ENCODE measurements at places on chromosomes 6 and 20.

GRCh38 chr6:9503111-9503761, 911.6 kb downstream of the TFAP2A start:
- no peak for DNase-seq

- DNase-seq, result no peak
Measured at GRCh38 chr20:55166063-55166462, 690.7 kb downstream of the DOK5 start.

DNA sequence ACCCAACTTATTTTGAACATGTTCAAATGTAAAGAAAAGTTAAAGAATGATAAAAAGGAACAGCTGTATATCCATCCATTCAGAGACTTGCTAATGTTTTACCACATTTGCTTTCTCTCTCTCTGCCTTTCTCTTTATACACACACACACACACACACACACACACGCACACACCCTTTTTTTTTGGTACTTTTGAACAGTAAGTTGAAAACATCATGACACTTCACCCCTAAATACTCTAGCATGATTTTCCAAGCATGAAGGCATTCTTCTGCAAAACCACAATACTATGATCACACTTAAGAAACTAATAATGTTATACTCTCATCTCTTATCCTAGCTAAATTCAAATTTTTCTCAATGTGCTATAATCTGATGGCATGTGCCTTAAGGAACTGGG, 192.3 kb downstream of the UTRN start:
- DNase-seq, result no peak

DNA sequence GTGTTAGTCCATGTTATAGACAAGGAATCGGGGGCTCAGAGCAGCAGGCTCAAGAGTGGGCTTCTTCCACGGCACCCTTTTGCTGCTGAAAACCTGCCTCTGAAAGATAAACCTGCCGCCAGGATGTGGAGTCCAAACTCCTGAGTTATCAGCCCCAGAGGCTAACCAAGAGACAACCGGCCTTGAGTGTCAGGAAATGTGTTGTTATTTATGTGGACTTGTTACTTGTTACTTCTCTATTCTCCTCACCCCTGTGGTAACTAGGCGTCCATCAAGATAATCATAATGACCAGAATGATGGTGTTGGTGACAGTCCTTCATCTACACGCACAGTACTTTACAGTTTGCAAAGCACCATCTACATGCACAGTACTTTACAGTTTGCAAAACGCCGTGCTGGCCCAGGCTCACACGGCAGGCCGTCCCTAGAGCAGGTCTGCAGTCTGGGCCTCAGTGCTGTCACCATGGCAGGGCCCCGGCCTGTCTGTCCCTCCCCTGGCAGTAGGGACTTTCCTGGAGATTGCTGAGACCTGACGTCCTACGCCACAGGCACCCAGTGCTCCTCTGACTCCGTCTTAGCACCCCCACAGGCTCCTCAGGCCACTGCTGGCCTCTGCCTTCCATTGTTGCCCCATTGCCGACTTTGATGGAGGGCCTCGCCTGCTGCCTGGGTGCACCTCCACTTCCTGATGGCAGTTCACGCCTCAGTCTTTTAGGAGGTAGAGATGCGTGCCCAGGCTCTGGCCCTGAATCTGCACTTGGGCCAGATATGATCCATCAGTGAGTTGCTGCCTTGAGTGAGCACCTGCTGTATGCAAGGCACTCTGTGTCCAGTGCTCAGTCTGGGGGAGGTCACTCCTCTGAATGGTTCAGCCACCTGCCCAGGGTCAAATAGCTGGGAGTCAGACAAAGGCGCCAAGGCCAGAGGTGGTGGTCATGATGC, 9.1 kb upstream of the BPIFB4 start:
- DNase-seq, result no peak

- peak; percentile 79 for DNase-seq
Measured at GRCh38 chr6:157323255-157323965, at the start of gene TMEM242. Gene TMEM242 (minus strand): TSS chr6:157323519. CDS start chr6:157323499, 20 bp downstream.

GRCh38 chr6:104183816-104184435, 675.8 kb downstream of the HACE1 start:
- DNase-seq, result no peak

DNA sequence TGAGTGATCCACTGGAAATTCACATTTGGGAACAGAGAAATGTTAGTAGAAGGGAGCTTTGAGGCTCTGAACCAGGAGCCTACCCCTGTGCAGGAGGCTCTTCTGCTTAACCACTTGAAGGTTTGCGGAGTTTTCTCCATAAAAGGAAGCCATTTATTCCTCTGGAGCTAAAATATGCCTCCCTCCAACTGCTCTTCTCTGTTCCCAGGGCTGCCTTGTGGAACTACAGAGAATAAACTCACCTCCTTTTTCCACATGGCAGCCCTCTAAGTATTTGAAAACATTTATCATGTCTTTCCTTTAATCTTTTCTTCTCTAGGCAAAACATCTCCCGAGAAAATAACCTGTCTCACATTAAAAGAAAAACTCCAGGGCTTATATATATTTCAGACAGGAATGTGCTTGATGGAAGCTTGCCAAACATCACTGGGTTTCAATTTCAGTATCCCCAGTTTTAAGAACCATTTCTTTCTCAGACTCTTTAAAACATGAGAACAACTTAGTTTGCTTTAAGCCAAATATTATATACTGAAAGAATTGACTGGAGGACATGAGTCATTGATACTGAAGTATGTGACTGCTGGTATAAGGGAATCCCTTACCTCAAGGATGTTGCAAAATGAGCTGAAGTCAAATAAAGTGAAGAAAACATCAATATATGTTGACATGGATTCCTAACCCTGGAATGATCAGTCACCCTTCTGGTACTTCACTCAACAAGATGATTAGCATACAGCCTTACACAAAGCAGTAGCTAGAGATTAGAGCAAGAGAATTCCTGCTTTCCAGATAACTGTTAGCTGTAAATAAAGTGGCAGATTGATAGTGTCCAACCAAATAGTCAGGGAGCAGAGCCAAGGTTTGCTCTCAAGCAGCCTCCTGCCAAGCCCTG, 74.0 kb downstream of the ZBTB2 start:
- DNase-seq, result no peak

GRCh38 chr6:3190056-3190455, 32.7 kb upstream of the TUBB2A start:
- no peak for DNase-seq

DNA sequence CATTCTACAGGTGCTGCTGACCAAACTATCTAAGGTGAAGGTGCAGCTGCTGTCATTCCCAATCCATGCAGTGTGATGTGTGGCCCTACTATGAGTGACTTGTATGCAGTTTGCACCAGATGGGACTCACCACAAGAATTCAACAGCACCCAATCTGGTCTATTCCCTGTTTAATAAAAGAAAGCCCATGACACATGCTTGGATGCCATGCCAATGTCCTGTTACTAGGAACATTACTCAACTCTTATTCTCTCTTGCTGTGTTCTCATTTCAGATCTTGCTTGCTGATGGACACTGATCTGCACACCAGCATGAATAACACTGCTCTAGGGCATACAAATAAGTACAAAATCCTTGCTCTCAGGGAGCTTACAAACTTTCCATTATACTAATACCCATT, 221.6 kb upstream of the CDYL start:
- no peak for DNase-seq

- DNase-seq, result no peak
Measured at GRCh38 chr20:32628960-32629530, 43.9 kb upstream of the NOL4L start.

GRCh38 chr20:1894471-1894950, 696 bp upstream of the SIRPA start:
- DNase-seq, result no peak

- DNase-seq, result no peak
Measured at GRCh38 chr6:43986177-43986825, 141.0 kb downstream of the MRPL14 start.

DNA sequence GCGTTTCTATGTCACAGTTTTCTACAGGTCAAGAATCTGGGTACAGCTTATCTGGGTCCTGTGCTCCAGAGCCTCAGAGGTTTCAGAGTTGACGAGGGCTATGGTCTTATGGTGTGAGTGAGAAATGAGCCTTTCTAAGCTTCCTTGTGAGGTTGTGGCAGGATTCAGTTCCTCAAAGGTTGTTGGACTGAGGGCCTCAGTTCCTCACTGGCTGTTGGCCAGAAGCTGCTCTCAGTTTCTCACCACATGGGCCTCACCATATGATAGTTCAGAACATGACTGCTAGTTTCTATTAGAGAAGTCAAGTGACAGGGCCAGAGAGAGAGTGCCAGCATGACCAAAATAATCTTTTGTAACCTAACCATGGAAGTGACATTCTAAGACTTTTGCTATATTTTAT, 96.1 kb downstream of the NUS1 start:
- DNase-seq, result no peak

DNA sequence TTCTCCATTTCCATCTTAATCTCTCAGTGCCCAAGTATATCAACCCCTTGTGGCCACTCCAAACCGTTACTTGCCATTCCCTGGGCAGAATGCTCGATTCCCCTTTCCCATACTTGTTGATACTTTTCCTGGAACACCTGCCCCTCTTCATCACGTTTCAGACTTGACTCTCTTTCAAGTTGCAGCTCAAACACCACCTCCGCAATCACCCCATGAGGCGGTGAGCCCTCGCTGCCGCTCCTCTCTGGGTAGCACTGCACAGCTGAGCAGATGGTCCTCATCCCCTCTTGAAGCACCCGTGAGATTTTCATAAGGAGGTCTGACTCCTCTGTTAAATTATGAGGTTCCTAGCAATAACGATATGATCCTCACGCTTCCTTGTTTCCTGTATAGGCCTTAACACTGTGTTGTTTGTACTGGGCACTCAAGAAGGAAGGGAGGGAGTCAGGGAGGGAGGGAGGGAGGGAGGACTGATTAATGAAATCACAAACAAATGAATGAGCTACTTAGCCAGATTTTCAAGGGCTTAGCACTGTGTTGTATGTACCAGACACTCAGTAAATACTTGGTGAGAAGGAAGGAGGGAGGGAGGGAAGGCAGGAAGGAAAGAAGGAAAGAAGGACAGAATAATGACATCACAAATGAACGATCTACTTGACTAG, 8.0 kb upstream of the UQCC2 start:
- no peak for DNase-seq

- no peak for DNase-seq
Measured at GRCh38 chr6:90764001-90764400, 177.1 kb upstream of the MAP3K7 start.

DNA sequence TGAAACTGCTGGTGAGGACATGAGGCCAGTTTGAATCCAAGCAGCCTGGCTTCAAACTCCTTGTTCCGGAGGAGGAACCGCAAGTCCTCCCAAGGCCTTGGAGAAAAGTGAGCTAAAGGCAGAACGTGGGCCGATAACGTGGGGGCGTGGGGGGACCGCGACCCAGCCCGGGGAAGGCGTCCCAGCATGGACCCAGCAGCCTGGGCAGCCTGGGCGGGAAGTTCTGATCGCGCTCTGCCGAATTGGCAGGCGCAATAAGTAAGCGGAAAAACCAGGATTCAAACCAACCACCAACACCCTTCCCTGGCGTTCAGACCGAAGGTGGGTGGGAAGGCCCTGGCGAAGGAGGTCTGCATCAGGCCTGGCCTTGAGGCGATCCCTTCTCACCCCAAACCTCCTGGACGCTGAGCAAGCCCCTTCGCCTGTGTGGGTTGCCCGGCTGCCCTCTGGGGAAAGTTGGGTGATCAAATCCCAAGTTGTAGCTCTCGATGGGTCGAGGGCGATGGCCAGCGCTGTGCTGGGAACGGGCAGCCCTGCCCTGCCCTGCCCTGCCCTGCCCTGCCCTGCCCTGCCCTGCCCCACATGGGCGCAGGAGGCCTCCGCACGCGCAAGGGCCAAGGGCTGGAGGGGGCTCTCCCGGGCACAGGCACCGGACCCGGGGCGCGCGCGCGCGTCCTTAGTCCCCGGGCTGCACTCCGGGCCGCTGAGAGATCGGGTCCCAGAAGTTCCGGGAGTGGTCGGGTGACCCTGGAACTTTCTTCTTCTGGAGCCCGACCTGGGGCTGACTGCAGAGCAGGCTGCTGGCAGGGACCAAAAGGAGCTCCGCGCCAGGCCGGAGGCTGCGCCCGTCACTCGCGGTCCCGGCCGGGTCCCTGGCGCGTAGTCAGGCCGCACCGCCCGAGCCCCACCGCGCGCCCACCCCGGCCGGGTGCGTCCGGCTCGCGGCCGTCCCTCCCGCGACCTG, 637 bp upstream of the SLC22A3 start:
- no peak for DNase-seq

DNA sequence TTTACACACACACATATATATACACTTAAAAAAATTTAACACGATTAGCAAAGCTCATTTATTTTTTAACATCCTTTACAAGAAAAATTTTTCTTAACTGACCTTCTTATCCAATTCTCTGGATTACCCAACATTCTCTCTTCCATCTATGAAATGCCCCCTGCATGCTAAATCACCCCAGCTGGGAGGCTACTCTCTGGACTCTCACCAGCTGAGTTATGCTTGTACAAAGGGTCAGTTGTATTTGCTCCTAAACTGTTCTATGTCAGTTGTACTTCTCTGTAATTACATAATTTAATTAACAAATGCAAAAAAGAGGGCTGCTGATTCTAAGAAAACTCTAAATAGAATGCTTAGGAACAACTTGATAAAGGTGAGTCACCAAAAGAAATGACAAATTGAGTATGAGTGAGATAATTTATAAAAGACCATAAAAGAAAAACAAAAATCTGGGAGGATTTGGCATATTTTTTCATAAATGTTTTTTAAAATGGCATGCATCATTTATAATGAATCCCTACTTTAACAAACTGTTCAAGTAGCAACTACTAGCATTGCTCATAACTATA, 120.5 kb downstream of the KIF13A start:
- DNase-seq, result no peak

DNA sequence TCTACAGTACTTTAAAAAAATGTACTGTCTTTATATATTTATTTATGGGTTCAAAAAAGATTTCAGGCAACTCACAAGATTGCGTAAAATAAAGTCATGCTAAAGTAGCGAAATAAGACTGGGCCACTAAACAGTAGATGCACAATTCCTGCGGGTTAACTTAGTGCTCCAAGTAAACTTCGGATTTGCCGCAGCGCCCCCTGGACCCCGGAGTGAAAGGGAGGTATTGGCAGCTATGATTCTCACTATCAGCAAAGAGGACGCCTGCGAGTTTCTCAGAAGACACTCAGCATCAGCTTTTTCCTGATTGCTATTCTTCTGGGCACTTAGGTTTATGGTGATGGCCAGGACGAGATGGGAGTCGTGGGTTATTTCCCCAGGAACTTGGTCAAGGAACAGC, 1.4 kb downstream of the OTOR start:
- no peak for DNase-seq

GRCh38 chr20:50447102-50447804, 62.9 kb upstream of the PTPN1 start:
- DNase-seq, result no peak

- DNase-seq, result no peak
Measured at GRCh38 chr20:23132930-23133559, 46.9 kb upstream of the CD93 start.
